ENCODE measurements at places on chromosomes 2 and 18.

DNA sequence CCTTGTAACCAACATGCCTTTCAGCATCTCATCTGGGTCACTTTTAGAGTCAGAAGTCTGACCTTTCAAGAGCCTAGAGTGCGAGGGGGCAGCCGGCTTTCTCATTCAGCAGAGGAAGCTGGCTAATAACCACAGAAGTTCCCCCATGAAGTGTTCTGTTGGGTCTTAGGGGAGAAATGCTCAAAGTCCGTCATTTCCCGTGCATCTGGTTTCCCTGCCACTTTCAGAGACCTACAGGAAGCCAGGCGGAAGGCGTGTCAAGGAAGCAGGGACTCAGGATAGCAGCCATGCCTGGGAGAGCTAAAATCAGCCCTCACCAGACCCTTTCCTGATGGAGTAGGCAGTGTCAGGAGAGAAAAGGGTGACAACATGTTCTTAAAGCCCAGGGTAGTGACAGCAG is 301.8 kb upstream of the ID2 start:
- DNase-seq = no peak

DNA sequence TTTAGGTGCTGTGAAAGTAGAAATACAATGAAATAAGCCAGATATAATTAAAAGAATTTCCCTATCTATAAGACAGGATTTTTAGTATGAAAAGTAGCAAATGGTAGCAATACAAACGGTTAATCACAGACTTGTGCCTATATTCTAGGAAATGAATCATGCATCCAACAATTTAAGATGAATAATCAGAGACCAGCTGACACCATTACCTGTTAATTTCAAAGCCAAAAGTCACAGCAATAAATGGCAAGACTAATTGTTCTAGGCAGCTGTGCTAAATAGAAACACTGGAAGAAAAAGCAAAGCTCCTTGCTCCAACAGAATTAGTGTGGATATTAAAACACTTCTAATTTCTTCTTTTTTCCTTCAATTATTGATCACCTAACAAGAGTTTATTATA is 35.1 kb upstream of the MPP4 start:
- DNase-seq = no peak

DNA sequence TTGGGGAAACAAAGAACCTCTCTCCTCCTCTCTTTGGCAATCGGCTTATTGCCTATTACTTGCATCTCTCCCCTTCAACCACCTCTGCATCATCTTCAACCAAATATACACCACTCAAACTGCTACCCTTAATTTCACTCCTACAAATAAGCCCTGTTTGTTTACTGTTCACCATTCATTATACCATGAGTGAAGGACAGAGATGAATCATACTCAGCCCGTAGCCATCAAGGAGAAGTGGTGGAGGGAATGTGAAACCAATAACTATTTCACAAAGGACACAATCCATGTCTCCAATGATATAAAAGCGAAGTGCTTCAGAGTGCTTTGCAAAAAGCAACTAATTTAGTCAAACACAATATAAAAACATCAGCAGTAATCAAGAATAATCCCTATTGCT is 76.8 kb downstream of the CACNB4 start:
- no peak for DNase-seq

DNA sequence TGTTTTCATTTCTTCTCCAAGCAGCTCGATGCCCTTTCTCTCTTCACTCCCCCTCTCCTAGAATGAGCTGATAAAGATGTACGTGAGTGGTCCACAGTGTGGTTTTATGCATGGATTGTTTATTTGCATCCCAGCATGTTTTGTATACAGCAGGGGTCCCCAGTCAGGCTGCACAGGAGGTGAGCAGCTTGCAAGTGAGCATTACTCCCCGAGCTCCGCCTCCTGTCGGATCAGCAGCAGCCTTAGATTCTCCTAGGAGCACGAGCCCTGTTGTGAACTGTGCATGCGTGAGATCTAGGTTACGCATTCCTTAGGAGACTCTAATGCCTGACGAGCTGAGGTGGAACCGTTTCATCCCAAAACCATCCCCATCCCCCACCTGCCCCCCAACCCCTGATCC is 262.6 kb downstream of the AGAP1 start:
- no peak for DNase-seq

DNA sequence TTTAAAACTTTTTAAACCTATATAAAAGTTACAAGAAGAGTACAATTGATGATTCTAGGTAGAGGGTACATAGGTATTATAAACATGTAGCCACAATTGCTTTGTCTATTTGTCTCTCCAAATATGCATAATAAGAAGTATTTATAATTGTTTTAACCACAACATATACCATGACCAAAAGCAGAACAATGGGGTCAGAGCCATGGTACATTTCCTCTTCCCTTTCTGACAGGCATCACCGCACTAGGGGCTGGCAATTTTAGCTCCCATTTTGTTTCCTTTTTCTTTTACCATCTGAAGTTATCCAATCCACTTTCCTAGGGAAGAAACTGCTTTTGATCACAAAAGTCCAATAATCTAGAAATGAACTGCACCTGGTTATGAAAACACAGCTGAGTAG is 49.3 kb downstream of the TMX3 start:
- DNase-seq = no peak

- no peak for DNase-seq
These were observed 7.8 kb upstream of the ANXA4 start for GRCh38 chr2:69734035-69734611.

GRCh38 chr2:3972377-3972776 is 269.0 kb downstream of the DCDC2C start:
- DNase-seq = no peak

DNA sequence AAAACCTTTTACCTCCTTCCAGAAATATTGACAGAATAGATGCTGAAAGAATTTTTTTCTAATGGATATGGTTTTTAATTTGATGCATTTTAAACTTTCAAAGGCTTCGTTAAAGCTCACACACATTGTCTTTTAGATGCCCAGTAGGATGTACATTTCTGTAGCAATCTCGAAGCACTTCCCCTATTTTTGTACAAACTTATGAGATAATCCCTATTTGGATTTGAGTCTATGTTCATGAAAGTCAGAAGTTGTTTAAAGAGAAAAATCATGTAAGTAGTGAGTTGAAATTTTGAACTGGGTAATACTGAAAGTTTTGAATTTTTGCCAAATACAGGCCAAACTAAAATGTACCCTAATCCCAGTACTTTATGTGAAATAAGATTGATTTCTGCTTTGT is 38.1 kb upstream of the MMADHC start:
- no peak for DNase-seq

GRCh38 chr2:217079165-217079564 is 219.3 kb upstream of the TNP1 start:
- no peak for DNase-seq

- no peak for DNase-seq
These were observed 193.2 kb downstream of the NDUFA10 start for GRCh38 chr2:239831861-239832489.

- no peak for DNase-seq
These were observed 2.1 kb downstream of the PCBP1 start for GRCh38 chr2:70089220-70089982.

DNA sequence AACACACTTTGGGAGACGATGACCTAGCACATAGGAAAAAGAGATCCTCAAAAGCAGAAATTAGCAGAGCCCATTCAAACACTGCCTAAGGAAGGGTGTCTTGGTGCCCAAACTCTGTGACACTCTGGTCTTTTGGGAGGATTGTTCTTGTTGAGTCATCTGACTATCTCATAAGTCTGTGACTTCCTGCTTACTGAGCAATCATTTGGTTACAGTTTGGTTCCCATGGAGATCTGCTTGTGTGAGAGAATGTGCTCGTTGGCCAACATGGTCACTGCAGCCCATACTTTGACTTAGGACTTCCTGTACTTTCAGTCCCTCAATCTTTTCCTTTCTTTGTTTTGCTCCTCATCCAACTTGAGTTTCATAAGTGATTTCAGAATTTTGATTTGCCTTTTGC is 602.9 kb downstream of the NYAP2 start:
- no peak for DNase-seq

GRCh38 chr18:78169174-78169864 is 810.3 kb upstream of the SALL3 start:
- DNase-seq = no peak

DNA sequence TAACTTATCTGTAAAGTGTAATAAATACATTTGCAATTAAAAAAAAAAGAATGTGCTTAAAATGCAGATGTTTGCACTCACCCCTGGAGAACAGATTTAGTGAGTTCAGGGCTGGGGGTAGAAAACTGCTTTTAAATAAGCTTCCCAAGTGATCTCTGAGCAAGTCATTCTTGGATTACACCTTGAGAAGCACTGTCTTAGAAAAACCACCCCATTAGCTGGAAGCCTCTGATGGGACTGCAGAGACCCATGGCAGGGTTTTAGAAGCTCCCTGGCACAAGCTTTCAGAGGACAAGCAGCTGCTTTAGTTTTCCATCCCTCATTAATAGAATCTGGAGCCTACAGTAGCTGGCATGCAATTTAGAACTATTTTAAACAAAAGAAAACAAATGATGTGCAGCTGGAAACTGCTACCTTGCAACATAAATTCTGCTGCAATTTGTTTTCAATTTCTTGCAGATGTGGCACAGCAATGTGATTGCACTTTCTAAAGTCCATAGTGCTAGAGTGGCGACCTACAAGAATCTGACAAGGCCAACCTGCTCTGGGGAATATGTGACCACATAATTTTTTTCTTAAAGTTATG is 141.5 kb downstream of the CDC42EP3 start:
- DNase-seq = no peak

DNA sequence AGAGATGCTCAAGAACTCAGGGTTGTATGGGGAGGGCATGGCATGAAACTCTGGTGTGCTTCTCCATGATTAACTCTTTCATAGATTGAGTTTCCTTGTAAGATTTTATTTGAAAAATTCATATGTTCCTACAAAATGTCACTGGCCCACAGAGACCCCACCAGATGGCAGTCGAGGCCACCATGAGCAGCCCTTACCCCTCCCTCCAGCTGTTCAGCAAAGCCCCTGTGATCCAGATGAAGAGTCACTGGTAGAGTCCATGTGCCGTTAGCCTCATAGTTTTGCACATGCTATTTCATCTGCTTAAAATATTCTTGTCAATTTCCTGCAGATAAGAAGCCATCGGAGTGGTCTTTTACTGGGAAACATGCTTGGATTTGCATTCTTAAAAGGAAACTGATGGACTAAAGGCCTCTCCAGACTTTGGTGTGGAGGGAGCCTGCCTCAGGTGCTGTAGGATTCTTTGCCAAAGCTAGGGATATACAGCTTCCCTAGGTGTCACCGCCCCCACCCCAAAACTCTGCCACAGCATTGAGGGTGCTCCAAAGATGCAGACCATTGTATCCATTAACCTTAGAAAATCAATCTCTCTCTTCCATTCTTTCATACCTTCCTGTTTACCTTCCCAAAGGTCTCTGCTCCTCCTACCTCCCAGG is 18.8 kb downstream of the ZNF385B start:
- DNase-seq = no peak

GRCh38 chr18:31042406-31043181 is at the start of gene DSC3:
TSS of gene DSC3 (minus strand) at chr18:31042742. CDS start at chr18:31042660, 82 bp downstream.
- no peak for DNase-seq

- DNase-seq = no peak
These were observed 95.6 kb upstream of the NABP1 start for GRCh38 chr2:191582355-191582754.

DNA sequence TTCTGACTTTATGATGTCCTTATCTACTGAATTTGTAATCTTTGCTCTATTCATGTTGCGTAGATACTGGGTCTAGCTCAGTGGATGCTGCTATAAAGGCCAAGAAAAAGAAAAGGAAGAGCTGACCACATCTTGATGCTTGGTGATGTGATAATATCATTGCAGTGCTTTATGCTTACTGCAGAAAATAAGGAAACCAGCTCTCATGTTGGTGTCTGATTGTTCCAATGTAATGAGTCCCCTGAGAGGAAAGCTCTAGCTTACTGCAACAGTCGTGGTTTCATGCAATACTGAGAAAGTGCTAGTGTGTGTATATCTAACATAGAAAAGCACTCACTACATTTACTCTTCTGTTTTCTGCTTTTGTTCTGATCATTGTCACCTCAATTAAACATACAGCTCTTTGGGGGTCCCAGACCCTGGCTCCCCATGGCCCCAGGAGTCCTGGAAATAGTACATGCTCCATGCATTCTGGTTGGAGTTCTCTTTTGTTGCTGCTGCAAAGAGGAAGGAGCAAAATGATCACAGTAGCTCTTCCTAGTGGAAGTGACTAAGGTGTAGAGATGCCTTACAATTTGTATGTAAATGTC is 338.8 kb downstream of the CYRIA start:
- no peak for DNase-seq

GRCh38 chr2:219766658-219767057 is 139.2 kb downstream of the SLC4A3 start:
- DNase-seq = no peak

DNA sequence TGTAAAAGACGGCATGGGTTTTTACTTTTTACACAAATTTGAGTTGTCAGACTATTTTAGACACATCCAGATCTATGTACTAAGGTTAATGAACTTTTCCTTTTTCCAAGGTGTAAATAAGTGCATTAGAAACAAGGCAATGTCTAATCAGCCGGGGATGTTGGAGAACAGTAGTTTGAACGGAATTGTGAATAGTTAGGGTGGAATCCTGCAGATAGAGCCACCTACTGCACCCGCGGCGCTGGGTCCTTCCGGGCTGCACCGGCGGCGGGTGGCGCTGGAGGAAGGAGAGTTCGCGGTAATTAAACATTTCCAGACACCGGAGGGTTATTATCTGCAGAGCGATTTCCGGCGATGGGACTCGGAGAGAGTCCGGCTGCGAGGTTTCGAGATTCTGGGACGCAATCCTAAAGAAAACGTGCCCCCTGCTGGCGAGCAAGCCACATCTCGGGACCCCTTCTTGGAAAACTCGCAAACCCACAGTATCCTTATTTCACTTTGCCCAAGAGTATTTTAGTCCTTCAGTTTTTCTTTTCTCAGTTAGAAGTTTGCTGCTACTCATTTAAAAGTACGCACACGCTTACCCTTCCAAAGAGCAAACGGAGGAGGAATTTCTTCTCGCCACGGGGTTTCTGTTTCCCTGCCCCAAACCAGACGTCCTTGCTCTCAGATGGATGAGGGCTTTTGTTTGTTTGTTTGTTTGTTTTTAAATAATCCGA is 4.5 kb upstream of the OSR1 start:
- DNase-seq = no peak

DNA sequence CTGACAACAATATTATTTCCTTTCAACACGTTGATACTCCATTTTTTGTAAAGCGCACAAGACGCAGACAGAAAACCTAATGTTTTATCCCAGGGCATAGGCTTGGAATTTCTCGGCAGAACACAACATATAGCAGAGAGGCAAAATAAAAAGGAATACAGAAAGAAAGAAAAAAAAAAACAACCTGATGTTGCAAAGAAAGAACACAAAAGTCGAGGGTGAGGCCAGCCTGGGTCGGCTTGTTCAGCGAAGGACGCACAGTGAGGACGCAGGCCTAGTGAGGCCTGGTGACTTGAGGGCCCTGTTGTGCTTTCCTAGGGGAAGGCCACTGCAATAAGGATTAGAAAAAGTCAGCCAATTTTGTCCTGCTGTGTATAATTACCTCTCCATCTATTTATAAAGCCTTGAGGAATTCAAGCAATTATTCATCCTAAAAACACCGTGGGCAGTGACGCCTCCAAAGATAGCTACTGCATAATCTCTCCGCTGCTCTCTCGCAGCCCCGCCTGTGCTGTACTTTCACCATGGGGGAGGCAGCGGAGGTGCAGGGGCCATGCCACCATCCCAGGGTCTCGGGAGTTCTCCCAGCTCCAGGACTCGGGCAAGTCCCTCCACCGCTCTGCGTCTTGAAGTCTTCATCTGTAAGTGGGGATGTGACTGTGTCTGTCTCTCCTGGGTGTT is 61.9 kb upstream of the SH3RF3 start:
- DNase-seq = no peak

GRCh38 chr2:169667583-169667982 is 26.6 kb downstream of the CFAP210 start:
- DNase-seq = no peak

Data from activated CD8-positive, alpha-beta memory T cell treated with anti-CD3 and anti-CD28 coated beads for 1 hour (primary cell).